ENCODE measurements at places on chromosomes 2 and 18. TPM values are rescaled to one million over a fixed set of nuclear protein-coding genes. Genes with fewer than 3 reads are reported as not detected.

SKA1 gene
- 32.4 TPM for total RNA-seq

DNA sequence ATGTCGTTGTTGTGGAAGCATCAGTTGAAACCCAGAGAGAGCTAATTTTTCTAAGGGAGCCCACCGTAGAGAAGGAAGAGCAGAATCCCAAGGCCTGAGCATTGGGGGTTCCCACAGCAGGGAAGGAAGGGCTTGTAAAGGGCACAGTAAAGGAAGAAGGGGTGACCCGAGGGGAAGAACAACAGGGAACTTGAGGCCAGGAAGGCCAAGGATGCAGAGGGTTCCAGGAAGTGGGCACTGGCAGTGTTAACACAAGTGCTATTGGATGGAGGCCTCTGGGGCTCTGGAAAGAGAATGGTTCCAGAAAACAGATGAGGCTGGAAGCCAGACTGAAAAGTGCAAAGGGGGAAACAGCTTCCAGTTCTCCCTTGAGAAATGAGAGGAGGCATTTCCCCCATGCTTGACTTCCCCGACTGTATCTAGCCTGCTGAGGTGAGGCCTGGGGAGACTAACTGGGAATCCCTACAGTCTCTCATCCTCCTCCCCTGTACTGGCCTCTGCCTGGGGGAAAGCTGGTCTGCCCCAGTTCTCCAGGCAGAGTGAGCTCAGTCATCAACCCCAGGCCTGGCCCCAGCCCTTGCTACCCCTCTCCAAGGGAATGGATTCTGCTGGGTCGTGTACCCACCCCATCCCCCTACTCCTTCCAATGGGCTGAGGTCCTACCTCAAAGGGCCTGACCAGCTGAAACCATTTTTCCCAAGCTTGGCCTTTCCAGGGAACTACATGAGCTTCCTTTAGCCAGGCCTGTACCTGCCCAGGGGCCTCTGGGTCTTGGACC, 43.2 kb upstream of the MRPL33 start:
- no peak for DNase-seq

- no peak for DNase-seq
Observed at GRCh38 chr18:79585395-79586370, 93.9 kb upstream of the CTDP1 start.

GRCh38 chr2:136582628-136583205, 182.6 kb upstream of the THSD7B start:
- peak; percentile 43 for DNase-seq

- DNase-seq = peak; percentile 54
Observed at GRCh38 chr2:217899231-217900009, 103.4 kb downstream of the TNS1 start.

- DNase-seq = no peak
Observed at GRCh38 chr2:166179201-166179600, 51.4 kb upstream of the SCN1A start.

DNA sequence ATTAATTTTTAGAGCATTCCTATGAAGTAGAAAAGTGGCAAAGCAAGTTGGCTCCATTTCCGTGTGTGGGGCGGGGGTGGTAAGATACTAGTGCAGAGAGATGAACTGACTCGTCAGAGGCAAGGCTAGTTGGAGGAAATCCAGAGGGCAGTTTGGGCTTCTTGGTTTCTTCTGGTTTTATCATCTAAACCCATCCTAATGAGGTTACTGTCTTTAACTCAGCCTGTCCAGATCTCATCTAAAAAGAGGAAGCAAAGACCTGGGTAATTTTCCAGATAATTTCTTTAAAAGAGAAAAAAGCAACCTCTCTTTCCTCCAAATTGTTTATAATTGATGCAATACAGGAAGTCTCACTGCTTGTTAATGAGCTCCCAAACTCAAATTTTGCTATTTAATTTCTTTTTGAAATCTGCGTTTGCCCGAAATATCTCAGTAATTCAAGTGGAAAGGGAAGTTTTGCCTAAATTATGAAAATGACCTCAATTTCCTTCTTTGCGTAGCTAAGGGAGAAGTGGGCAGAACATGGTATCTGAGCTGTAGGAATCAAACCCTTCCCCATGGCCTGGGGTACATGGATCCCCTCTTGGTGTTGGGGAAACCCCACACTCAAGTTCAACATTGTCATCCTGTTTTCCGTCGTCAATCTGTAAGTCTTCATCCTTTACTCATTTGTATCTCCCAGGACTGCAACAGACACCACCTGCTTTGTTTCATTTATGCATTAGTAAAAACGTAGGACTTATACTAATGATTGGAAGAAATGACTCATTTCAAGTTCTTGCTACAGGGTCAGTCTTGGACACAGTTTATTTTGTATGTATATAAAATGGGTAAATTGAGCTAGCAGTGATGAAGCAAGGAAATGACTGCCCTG, 89.1 kb upstream of the KLF7 start:
- no peak for DNase-seq

DNA sequence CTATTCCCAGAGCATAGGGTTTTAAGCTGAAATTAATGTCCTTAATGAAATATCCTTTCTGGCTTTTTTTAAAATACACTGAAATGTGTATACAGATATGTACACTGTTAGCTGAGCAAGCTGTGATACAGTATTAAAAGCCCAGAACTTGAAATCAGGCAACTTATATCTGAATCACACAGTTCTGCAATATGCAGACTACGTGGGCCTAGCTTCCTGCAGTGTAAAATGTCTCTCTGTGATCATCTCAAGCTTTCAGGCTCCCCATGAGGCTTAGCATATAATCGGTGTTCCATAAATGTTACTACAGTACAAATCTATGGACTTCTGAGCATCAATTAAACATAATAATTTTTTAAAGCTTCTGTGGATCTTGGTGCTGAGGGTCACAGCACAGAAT, 8.2 kb downstream of the FBXO15 start:
- no peak for DNase-seq

DNA sequence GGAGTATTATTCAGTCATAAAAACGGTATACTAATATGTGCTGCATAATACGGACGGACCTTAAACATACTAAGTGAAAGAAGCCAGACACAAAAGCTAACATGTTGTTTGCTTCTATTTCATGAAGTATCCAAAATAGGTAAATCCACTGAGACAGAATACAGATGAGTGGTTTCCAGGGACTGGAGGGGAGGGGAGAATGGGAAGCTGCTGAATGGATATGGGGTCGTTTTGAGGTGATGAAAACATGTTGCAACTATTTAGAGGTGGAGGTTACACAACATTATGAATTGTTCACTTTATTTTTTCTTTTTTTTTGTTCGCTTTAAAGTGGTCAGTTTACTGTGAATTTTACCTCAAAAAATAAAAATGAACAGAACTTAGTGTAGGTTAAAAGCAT, 52.9 kb downstream of the RAB10 start:
- no peak for DNase-seq

DNA sequence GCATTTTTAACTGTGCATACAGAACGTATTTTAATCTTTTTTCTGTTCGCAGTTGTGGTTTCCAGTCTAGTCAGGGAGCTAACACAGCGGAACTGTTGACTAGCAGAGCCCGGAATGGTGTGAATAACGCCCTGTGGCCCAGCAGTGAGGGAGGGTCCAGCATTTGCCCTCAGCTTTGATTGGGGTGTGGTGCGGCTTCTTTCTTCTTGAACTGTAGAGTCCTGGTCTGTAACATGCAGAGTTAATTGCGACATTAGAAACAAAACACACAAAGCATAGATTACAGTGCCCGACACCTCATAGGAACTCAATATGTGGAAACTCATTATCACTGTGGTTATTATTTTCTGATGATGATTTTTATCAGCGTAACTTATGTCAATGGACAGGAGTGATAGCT, 253.6 kb downstream of the SOX11 start:
- no peak for DNase-seq

DNA sequence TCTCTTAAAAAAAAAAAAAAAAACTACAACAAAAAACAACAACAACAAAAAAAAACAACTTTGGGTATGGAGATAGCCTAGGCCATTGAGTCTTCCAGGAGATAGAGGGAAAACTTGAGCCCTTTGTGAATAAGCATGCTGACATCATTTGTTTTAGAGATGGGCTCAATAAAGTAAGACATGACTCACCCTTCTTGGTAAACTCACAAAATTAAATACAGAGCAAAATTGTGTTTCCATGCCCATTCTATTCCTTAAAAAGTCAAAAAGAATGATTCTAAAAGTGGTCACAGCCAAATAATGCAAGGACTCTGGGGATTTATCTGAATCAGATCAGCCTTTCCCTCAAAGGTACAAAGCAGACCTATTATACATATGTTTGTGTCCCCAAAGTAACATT, 117.4 kb downstream of the ETAA1 start:
- no peak for DNase-seq

DNA sequence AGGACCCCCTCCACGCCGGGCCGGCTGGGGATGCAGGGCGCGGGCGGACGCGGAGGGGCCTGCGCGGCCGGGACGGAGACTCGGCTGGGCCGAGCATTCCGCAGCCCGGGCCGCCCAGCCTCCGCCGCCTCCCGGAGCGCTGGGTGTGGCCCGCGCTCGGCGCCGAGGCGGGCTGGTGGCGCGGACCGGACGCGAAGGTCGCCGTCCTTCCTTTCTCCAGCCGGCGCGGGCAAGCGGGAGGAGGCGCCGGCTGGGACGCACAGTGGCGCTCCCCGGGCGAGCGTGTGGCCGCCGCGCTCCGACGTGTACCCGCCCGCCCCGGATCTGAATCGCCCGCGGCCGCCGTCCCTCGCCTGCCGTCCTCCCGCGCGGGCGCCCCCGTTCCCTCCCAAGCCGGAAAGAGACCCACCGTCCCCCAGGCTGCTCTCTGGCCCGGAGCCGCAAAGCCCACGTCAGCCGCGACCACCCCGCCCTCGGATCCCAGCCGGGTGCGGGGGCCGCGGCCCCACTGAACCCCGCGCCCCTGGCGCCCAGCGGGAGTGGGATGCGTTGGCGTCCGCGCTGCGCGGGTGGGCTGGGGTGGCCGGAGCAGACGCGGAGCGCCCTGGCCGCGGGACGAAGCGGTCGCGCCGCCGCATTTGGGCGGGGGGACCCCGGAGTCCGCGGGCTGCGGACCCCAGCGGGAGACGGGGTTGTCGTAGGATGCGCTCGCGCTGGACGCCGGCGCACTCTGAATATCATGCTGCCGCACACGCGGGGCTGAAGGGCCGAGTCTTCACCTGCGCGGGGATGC, 634 bp downstream of the SPATS2L start:
- DNase-seq = no peak

DNA sequence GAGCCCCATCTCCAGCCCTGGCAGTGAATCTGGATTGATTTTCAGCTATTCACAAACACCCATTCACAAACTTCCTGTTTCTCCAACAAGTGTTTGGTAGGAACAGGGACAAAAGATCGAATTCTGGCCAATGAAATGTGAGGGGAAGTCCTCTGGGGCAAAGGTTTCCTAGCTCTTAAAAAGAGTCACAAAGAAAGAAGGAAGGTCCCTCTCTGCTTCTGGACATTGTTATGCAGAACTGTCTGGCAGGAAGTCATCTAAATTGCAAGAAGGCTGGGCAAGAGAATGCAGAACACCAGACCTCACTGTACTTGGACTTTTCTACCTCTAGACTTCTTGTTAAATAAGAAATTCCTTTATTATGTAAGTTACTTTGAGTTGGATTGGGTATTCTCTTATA, 137.3 kb downstream of the CCDC148 start:
- no peak for DNase-seq
